ENCODE measurements at places on chromosomes 3 and 15. TPM values are rescaled to one million over a fixed set of nuclear protein-coding genes. Genes with fewer than 3 reads are reported as not detected.

RASGRP1 gene
- 0.38 TPM for polyA plus RNA-seq

GPR149 gene
- not detected for polyA plus RNA-seq

TMEM207 gene
- polyA plus RNA-seq = not detected

MST1 gene
- 0.28 TPM for polyA plus RNA-seq

DNASE1L3 gene
- 0.06 TPM for polyA plus RNA-seq

KBTBD8 gene
- 2.0 TPM for polyA plus RNA-seq

MITF gene
- polyA plus RNA-seq = 15.1 TPM

TUSC7 gene
- not detected for polyA plus RNA-seq

CGNL1 gene
- polyA plus RNA-seq = not detected

TTLL13 gene
- 0.08 TPM for polyA plus RNA-seq

ITIH1 gene
- polyA plus RNA-seq = 4.1 TPM

CCR3 gene
- polyA plus RNA-seq = 0.44 TPM

PLSCR4 gene
- polyA plus RNA-seq = 0.24 TPM

COL6A6 gene
- polyA plus RNA-seq = not detected

LRRN1 gene
- not detected for polyA plus RNA-seq

RASL12 gene
- not detected for polyA plus RNA-seq

GOLGA8Q gene
- not detected for polyA plus RNA-seq

OXSM gene
- 2.6 TPM for polyA plus RNA-seq

ISL2 gene
- polyA plus RNA-seq = 0.52 TPM

CNTN3 gene
- not detected for polyA plus RNA-seq

FANCD2OS gene
- polyA plus RNA-seq = not detected

SIDT1 gene
- 3.2 TPM for polyA plus RNA-seq

STRIT1 gene
- polyA plus RNA-seq = not detected

MUSTN1 gene
- 0.29 TPM for polyA plus RNA-seq

SLC2A2 gene
- not detected for polyA plus RNA-seq

LMAN1L gene
- not detected for polyA plus RNA-seq

PPARG gene
- 0.53 TPM for polyA plus RNA-seq

All from CD14-positive monocyte (primary cell).